ENCODE measurements at places on chromosomes 4 and X. TPM values are rescaled to one million over a fixed set of nuclear protein-coding genes. Genes with fewer than 3 reads are reported as not detected.

DNA sequence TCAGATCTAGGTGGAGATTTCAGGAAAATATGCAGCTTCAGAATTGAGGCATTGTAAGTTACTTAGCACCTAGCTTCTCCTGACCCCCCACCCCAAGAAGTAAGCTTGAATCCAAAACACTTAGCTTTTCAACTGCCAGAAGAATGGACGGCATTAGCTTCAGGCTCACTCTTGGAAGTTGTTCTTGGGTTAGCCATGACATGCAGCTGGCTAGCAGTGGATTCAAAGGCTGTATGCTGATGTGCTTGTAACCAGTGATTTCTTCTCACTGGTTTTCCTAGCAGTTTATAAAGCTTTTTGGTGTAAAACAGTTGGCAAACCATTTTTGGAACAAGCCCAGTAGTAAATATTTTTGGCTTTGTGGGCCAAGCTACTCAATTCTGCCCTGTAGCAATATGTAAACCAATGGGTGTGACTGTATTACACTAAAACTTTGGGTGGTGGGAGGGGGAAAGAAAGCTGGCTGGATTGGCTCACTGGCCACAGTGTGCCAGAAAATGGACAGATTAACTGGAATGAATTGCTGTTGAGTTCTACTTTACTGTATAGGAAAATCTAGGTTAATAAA, 85.6 kb downstream of the SHROOM2 start:
- DNase-seq: peak; percentile 32

- DNase-seq: peak; percentile 65
Measured at GRCh38 chr4:39446842-39447573, 11.7 kb downstream of the RPL9 start.

- DNase-seq: peak; percentile 96
Measured at GRCh38 chrX:74291964-74292807, 11.8 kb upstream of the ZCCHC13 start.

DNA sequence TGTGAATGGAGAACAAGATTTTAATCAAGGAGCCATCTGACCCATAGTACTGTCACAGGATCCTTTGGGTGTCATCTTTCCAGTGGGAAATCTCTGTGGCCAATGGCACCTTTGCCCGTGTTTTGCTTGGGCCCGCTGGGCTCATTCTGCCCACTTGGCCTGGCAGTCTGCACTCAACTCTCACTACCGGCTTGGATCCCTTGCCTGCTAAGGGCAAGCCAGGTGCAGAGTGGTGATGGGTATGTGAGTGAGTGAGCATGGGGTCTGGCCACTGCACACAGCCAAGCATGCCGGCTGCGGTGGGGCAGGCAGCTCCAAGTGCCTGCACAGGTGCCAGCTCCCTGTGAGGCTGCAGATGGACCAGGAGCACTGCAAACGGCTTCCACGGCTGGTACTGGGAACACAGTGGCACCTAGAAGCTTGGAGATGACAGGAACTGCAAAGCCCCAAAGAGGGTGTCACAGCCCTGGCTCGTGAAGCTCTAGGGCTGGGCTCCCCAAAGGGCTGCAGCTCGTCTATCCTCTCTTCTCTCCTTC, 454.5 kb downstream of the TMA16 start:
- DNase-seq: no peak

Gene CT55
- not detected for total RNA-seq

Gene P2RY8
- 0.82 TPM for total RNA-seq

Gene TAF9B
- total RNA-seq: 28.0 TPM

All from tongue (tissue), 3 donors.